ENCODE measurements at places on chromosomes 4 and X. TPM values are rescaled to one million over a fixed set of nuclear protein-coding genes. Genes with fewer than 3 reads are reported as not detected.

TEX13B gene
- not detected for total RNA-seq

FAM47E gene
- total RNA-seq: not detected

SSX2B gene
- total RNA-seq: not detected

MAGEA2 gene
- total RNA-seq: not detected

CENPVL2 gene
- not detected for total RNA-seq

SHOX gene
- not detected for total RNA-seq

FAM241A gene
- total RNA-seq: 6.6 TPM

ERVMER34-1 gene
- total RNA-seq: 0.13 TPM
